NCI-H526 treated with DMSO at 0.1 percent for 48 hours (cell line): ENCODE measurements at places on chromosomes 12 and 14.

- DNase-seq = no peak
Measured at GRCh38 chr12:5163661-5164060, 120.0 kb downstream of the KCNA5 start.

DNA sequence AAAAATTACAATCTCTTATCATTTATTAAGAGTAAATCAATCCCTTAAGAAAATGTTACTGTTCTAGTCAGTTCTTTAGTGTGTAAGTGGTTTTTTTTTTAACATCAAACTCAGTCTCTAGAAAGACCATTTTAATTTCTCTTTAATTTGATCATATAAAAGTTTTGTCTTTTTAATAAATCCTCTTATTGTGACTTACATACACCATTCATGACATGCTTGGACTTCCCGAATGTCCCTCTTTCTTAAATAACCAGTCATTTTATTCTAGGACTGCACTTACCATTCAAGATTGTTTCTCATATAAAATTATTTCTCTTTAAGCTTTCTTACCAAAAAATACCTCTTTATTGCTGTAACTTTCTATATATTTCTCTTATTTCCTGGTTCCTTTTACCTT lies 60.8 kb upstream of the EVL start:
- no peak for DNase-seq

- DNase-seq = no peak
Measured at GRCh38 chr12:53975064-53975471, 314 bp upstream of the HOTAIR start.

DNA sequence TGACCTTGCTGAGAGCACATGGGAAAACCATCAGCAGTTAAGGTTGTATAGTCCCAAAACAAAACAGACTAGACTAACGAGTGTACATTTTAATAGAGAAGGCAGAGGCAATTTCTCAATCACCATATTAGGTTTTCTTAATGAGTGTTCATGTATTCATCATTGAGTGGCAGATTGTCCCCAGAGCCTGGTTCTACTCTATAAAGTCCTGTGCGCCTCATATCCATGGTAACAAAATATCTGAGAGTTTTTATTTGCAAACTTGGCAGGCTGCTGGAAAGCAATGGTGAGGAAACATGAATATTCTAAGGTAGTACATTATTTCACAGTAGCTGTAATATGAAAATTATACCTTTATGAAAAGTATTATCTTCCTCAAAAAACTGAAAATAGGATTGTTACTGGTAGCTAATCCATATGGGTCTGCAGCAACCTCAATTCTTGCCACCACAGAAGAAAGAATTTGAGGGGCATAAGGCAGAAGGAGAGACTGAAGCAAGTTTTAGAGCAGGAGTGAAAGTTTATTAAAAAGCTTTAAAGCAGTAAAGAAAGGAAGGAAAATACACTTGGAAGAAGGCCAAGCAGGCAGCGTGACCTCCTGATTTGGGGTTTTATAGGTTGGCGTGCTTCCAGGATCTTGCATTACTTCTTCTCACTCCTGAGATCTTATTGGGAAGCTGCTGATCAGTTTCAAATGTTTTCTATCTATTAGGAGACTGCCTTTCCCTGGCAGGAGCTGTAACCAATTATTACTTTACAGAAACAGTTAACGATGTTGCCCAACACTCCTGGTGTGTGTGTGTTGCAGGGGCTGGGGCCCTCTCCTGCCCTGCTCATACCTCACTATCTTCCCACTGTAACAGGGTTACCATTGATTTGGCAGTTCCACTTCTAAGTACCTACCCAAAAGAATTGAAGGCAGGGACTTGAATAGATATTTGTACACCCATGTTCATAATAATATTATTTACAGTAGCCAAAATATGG lies 154.0 kb upstream of the NUDT4 start:
- DNase-seq = peak; percentile 7
